Iris pigment epithelial cell (primary cell): ENCODE measurements at places on chromosomes 2 and 18.

DNA sequence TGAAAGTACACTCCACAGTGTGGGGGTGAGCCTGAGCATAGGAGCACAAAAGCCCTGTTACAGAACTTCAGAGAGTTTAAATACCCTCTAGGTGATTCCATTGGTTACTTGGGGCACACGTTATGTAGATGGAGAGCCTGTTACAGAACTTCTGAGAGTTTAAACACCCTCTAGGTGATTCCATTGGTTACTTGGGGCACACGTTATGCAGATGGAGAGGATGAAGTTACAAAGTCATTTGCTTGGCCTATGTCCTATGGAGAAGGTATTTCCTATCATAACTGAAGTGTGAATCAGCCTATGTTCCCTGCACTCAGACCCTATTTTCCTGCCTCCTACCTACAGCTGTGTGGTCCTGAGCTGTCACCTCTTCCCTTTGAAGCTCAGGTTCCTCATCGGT is 3.8 kb upstream of the CAPN10 start:
- DNase-seq = peak; percentile 38

DNA sequence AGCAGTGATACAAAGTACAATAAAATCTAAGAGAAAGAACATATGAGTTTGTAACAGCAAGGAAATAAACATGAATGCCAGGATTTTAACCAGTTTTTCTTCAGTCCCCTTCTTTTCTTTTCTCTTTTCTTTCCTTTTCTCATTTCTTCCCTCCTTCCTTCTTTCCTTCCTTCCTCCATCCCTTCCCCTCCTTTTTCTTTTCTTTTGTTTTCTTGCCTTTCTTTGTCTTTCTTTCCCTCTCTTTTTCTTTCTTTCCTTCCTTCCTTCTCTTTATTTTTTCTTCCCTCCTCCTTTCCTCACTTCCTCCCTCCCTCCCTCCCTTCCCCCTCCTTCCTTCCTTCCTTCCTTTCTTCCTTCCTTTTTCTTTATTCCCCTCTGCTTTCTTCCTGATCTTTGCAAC is 142.8 kb upstream of the SYT4 start:
- DNase-seq = no peak

DNA sequence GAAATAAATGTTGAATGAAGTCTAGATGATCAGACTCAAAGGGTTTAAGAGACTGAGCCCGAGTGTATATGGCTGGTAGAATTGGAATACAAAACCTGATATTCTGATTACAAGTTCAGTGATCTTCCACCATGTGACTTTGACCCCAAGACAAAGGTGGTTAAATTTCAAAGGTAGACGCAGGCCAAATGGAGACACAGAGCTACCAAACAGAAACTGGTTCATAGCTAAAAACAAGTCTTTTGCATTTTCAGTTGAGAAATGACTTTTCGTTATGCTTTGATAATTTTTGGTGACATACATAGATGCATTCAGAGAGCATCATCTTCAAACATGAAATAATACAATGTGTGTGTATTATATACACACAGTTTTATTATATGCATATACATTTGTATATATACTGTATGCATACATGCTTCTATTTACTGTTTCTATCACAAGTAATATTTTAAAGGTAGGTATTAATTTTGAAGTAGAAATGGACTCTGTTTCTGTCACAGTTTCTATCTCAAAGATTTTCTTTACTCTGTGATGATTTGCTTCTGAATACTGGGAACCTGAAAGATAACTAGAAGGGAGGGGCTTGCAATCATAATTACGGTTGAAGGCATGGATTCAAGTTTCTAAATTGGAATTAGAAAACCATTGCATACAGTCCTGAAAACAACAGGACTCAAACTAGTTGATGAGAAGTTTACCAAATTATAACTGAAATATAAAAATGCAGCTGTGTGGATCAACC is 142.3 kb downstream of the ABCA12 start:
- DNase-seq = no peak

- DNase-seq = no peak
These were observed 219.8 kb downstream of the DPP10 start for GRCh38 chr2:114661971-114662939.

- peak; percentile 93 for DNase-seq
These were observed 102.4 kb downstream of the VAPA start for GRCh38 chr18:10015941-10016819.

- no peak for DNase-seq
These were observed 1.3 kb upstream of the TGFBRAP1 start for GRCh38 chr2:105330681-105331375.

DNA sequence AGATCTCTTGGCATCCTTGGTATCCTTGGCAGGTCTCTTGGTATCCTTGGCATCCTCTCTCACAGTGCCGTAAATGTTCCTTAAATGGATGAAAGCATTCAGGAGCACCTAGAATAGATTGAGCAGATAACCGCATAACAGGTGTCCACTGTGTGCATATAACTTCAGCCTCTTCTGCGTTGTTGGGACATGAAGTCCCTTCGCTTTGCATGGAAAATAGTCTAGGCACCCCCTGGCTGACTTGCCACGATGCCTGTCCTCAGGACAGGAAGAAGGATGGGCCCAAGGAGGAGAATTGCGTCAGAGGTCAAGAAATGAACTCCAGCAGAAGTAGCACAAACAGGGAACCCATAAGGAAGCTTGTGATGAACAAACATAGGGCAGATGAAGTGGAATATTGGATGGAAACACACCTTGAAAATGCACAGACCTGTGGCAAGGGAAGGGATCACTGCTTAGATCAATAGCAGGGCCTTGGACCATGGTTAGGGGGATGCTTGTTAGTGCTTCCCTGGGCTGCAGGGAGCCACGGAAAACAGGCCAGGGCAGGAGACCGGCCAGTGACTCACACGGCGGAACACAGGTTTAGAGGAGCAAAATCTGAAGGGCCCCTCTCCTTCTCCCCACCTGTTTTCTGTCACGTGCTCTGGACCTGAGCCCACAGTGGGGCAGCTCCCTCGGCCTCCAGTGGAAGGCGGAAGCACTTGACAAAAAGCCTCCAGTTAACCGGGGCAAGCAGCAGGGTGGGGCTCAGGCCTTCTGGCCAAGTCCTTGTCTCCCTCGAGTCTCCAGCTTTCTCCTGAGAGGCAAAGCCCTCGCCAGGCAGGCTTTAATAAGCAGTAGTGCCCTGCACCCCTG is 99.2 kb upstream of the ASAP2 start:
- no peak for DNase-seq

DNA sequence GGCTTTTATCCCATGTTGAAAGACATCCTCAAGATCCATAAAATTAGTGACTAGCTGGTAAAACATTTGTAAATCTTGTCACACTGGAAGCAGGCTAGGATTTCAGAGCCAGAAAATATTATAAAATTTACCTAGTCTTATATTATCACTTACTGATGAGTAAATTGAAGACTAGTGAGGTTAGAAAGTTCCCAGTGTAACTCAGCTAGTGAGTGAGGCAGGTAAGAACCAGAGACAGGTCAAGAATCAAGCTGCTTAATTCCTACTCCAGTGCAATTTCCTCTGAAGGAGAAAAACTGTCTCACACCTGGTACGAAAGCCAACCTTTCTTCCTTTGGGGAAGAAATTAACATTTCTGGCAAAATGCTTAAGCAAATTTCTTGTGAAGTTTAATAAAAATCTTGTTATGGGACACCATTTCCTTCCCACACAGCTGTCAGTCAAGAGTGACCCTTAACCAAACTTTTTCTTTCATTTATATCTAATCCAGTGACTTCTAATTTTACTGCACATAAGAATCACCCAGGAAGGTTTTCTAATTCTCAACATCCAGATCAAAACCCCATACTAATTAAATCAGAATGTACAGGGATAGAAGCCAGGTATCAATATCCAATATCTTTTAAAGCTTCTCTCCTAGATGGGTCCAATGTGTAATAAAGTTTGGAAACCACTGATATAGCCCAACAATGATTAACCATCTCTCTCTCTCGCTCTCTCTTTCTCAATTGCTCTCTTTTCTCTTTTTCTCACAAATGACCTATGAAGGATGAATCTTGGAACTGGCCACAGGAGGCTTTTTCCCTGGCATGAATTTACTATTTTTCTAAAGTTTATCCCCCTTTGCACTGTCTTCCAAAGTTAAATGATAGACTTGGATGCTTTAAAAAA is 264.3 kb upstream of the SLC39A10 start:
- no peak for DNase-seq

DNA sequence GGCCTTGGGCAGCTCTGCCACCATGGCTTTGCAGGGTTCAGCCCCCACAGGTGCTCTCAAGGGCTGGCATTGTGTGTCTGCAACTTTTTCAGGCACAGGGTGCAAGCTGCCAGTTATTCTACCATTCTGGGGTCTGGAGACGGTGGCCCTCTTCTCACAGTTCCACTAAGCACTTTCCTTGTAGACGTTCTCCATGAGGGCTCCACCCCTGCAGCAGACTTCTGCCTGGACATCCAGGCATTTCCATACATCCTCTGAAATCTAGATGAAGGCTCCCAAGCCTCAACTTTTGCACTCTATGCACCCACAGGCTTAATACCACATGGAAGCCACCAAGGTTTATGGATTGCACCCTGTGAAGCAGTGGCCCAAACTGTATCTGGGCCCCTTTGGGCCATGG is 91.0 kb upstream of the RND3 start:
- DNase-seq = no peak

DNA sequence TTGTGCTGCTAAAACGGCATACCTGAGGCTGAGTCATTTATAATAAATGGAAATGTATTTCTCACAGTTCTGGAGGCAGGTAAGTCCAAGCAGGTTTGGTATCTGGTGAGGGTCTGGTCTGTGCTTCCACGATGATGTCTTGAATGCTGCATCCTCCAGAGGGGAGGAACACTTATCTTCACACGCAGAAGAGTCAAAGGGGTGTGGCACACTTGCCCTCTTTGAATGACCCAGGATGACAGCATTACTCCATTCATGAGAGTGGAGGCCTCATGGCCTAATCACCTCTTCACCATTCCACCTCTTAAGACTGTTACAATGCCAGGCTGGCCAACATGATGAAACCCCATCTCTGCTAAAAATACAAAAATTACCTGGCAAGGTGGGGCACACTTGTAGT is 61.0 kb downstream of the NCAPH start:
- no peak for DNase-seq

DNA sequence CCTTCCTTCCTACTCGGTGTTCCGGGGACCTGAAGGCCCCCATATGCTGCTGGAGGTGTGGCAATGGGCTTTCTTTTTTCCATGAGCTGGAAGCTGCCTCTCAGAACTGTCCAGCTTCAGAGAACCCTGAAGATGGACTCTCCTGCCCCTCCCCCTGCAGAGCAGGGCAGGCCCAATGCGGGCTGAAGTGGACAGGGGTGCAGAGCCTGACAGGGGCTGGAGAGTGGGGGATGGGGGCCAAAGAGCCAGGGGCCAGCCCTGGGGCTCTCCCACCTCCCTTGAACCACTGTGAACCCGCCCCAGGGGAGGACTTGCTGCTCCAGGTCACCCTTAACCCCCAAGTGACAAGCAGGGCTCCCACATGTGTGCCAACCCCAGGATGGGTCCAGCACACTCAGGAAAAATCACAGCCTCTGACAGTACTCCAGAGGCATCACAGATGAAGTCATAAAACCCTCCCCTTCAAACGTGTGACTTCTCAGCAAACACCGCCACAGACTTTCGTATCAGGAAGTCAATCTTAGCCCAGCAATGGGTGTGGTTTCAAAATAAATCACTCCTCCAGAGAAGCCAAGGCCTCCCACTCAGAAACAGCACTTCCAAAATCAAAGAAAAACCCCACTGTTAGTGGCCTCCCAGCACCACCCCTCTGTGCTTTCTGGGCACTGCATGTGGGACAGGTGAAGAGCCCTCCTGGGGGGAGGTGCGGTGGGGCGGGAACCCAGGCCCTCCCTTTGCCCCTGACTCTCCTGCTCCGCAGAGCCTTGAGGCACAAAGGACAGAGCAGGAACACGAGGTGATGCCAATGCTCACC is 135.8 kb downstream of the HDAC4 start:
- peak; percentile 83 for DNase-seq

DNA sequence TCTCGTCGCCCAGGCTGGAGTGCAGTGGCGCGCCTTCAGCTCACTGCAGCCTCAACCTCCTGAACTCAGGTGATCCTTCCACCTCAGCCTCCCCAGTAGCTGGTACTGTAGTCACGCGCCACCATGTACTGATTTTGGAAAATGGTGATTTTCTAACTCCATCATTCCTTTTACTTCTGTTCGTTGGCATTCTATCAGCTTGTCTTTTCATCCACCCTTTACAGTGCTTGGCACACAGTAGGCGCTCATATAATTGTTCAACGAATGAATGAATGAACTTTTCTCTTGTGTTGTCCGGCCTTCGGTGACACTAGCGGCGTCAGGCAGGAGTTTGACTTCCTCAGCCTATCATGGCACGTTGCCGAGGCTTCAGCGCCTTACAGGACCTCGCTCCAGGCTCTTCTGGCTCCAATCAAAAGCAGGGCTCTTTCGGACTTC is 373 bp upstream of the MTHFD2 start:
- DNase-seq = no peak

DNA sequence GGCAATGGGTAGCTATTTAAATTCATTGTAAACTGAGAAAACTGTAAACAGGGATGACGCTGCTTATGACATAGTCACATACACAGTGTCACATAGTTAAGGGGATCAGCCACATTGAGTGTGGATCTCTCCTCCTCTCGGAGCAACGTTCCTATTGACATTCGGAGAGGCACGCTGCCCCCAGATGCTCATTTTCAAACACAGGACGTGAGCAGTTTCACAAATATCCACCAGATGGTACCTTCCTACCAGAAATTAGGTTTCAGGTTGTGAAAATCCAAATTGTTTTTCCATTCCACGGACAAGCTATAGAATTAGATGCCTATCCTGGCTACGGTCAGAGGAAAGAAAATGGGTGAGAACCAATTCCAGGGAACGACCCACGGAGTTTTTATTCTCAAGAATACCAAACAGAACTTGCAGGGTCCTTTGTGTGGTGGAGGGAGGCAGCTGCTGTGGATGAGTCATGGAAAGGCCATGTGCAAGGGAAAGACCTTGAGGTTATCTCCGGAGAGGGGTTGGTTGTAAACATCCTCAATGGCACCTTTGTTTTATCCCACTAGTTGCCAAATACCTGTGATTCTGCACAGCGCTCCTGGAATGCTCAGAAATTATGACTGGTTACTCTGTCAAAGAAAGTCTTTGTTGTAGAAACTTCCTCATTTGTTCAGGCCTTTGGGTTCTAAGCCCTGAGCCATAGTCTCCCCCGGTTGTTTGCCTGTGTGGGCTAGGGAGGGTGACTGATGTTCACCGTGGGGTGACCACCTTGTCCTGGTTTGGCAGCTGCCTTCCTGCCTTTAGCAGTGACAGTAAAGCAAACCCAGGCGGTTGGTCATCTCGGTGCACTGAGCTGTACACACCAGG is 88.0 kb downstream of the ACTR3 start:
- peak; percentile 62 for DNase-seq

GRCh38 chr2:227035711-227036367 is 128.2 kb downstream of the COL4A4 start:
- DNase-seq = no peak
